HCEC 1CT (cell line): ENCODE measurements at places on chromosomes 6 and 20.

GRCh38 chr20:63248835-63249591 lies 5.2 kb downstream of the NKAIN4 start:
- DNase-seq: no peak

GRCh38 chr6:139712830-139713229 lies 338.4 kb upstream of the CITED2 start:
- DNase-seq: no peak

DNA sequence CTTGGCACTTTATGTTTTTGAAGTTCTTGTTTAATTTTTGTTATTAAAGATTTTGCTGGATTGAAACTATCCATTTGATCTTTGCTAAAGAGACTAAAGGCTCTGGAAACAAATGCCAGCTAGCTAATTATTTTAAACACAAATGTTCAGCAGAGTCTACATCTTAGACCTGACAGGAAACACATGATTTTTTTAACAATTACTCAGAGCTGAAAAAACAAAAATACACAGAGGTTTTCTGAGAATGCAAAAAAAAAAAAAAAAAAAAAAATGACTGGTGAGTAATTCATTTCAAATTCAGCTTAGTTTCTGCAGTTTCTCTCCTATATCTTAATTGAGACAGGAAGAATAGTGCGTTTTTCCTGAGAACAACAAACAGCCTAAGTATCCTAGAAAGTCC lies 448.0 kb downstream of the TENT5A start:
- peak; percentile 38 for DNase-seq

DNA sequence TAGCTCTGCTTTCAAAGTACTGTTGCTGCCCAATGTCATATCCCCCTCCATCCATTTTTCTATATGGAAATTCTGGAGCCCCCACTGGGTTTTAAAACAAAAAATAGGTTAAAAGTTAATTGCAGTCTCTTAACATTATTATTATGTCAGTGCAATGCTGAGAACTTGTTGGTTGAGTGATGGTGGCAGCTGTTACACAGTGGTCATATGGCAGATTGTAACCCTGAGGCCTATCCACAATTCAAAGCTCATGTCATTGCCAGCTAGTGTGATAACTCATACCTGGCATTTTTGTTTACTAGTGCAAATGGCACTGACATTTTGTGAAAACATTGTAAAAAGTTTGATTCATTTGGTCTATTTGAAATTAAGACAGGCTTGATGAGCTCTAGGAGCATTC lies 305.7 kb upstream of the FLRT3 start:
- no peak for DNase-seq
